H1 (cell line): ENCODE measurements at places on chromosomes 2 and 18. TPM values are rescaled to one million over a fixed set of nuclear protein-coding genes. Genes with fewer than 3 reads are reported as not detected.

RGPD4 gene
- total RNA-seq: 0.08 TPM in 1 of 2 replicates, not detected in the other

GAL3ST2 gene
- not detected in 2 replicates for total RNA-seq

EFHD1 gene
- 1.5 and 3.4 TPM in 2 replicates for total RNA-seq

SUPT7L gene
- 21.8 and 22.2 TPM in 2 replicates for total RNA-seq

DNA sequence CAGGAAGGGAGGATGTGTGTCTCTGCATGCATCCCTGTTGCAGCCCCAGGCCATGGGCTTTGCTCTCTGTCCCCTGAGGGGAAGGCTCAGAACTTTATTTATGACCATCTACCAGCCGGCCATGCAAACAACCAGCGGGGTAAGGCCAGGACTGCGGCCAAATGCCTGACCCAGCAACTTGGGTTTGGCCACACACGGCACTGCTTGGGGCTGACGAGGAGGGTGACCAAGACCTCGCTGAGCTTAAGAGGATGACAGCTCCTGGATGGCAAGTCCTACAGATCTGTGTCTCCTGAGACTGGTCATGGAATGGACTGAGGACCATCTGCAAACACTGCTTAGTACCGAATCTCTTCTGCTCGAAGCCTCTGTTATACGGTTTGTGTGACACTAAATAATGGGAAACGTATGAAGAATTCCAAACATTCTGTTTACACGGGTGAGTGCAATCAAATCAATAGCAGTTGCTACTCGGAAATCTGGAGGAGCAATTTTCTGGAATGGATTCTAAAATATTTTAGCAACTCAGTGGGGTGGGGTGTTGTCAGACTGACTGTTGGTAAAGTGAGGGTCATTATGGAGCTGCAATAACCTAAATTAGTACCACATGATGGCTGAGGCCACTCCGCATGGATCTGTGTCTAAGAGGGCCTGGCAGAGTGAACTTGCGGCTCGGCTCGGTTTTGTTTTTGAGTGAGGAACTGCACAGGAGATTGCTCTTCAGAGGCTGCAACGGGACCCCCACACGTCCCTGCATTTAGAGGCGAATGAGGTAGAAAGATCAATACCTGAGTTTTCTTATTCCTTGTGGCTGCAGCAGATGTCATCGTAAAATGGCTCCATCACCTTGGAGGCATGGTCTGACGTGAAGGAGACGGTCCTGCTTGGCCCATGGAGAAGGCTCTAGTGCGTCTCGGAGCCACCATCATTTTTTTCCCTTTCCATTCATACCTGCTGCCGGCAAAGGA, 26.6 kb downstream of the TMEM18 start:
- DNase-seq: no peak

- no peak for DNase-seq
Observed at GRCh38 chr18:44918142-44918476, 237.4 kb downstream of the SETBP1 start.

DNA sequence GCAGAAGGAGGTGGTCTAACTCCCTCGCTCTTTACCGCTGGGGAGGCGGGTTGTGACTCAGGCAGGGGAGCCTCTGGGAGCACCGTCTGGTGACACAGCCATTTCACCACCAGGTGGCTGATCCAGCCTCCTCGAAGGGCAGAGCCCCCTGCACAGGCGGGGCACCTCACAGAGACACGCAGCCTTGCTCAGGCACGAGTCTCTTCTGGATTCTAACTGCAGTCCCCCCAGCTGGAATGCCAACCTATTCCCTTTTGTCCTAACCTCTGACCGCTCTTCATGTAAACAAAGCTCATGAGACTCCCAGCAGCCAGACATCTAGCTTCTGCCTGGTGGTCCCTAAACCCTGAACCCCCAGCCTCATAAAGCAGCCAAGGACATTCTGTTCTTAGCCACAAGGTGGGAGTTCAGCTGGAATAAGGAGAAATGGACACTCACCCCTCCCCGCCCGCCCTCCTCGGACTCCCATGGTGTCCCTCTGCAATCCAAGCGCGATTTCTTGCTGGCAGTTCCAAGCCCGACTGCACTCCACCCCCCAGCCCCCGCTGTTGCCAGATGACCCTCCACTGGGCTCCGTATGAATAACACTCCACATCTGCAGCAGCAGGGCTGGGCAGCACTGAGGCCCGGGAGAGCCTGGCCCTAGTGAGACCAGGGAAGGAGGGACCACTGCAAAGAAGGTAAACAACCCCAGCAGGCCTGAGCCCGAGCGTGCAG, 84.3 kb downstream of the TNS1 start:
- DNase-seq: no peak

- DNase-seq: no peak
Observed at GRCh38 chr2:210207929-210208328, 17.3 kb downstream of the ACADL start.

DNA sequence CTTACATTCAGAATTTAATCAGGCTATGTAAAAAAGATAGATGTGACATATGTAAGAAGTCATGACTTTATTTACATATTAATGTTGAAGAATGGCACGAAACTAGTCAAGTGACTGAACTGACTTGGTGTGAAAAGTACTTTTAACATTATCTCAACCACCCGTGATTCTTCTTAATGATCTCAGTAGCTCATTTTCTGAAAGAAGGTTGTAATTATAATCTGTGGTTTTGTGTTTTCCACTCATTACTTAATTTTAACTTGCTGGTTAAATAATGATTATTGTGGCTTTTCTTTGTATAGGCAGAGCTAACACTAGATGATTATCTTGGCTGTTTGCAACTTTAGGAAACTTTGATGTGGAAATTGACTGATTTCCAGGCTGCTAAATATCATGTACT, 18.5 kb downstream of the KCNJ13 start:
- no peak for DNase-seq

DNA sequence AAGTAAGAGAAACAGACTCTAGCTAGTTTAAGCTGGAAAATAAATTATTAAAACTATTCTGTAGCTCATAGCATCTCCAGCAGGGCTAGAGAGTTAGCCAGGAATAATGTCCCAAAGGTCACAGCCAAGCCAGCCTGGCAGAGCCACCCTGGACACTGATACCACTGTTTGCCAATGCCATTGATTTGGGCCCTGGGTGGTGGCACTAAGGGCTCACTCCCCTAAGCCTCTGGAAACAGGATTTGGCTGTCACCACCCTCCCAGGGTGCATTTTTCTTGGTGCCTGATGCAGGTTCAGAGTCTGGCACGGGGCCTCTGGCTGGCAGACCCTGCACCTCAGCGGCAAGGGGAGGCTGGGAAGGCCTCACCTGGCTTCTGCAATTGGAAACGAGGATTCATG, 7.1 kb downstream of the SH2D6 start:
- no peak for DNase-seq
